ENCODE measurements at places on chromosomes 11 and 22.

DNA sequence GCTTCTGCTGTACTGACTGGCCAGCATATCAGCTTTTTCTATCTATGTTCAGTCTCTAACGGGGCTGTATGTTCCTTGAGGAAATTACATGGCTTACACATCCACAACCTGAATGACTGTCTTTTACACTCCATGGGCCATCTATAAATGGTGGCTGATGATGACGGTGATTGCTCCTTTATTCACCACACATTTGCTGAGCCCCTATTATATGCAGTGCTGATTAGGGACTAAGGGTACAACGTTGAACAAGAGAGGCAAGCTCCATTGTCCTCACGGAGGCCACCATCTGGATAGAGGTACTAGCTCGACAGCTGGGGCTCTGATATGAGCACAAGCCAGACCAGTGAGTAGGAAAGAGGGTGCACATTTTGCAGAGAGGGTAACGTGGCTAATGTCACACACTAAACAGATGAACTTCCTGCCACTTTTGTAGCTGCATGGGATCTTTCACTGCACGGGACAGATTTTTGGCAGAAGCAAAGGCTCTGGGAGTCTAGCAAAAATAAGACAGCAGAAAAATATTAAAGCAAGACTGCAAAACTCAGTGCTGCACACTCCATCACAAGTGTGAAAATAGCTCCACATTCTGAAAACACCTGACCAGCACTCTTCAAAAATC, 30.6 kb downstream of the DRD2 start:
- no peak for DNase-seq

DNA sequence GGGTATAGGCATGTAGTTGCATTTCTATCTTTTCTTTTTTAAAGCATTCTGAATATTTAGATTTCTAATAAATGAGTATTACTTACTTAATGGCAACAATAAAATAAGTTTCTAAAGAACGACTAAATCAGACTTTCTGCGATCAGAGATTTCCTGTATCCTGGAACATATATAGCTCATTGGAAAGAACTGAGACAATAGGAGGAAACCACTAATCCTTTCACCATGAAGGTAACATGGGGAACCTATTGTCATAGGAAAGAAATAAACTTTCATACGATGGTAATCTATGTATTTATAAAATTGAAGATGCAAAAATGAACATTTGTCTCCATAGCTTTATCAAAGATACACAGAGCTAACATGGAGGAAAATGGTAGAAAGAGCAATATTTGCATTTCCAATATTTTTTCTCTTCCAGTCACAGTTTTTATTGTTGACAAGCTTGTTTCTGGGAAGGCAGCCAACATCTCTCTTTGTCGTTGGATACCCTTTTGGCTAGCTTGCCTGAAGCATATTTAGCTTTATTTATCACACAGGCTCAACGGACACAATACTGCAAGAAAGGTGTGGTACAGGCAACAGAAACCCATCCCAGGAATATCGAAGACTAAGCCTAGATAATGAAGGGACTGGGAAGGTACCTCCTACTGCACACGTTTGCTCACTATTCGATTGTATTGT, 293.3 kb upstream of the MPPED2 start:
- peak; percentile 73 for DNase-seq

- DNase-seq: no peak
Observed at GRCh38 chr11:98679673-98680072, 341.1 kb upstream of the CNTN5 start.

DNA sequence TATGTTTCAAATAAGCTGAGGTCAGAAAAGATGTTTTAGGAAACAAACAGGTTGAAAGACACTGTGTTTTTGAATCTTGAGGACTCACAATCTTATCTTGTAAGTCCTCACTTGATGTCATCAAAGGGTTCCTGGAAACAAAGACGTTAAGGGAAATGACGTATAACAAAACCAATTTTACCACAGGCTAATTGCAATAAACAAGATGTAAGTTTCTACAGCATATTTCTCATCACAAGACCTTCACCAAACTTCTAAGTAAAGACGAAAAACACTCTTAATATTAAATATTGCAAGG, 433.5 kb upstream of the FAT3 start:
- no peak for DNase-seq

DNA sequence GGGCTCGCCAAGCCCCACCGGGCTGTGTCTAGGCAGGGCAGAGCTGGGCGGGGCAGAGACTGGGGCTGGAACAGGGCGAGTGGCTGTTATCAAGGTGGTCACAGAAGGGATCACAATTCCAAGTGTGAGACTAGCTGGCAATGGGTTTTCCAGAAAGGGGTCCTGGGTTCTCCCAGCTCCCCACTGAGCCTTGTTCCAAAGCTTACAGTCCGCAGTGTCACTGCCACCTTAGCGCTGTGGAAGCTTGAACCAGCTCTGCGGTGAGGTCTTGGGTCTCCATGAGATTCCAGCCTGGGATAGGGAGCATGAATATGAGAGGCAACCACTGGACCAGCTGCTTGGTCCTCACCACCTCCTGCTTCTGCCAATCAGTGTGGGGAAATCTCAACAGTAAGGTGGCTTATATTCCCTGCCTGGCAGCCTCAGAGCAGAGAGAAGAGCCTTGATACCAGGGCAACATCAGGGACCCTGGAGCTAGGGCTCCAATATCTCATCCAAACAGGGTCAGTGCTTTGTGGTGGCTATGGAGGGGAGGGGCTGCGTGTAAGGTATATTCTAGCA, 831 bp downstream of the CD44 start:
- DNase-seq: peak; percentile 77

- no peak for DNase-seq
Observed at GRCh38 chr11:46435679-46436078, 44.1 kb upstream of the CHRM4 start.

GRCh38 chr11:75170516-75171201, 19.8 kb downstream of the SLCO2B1 start:
- no peak for DNase-seq

- DNase-seq: no peak
Observed at GRCh38 chr11:2447951-2448650, 3.3 kb downstream of the KCNQ1 start.

GRCh38 chr22:44884968-44885805, 124.6 kb downstream of the PHF21B start:
- DNase-seq: peak; percentile 59

DNA sequence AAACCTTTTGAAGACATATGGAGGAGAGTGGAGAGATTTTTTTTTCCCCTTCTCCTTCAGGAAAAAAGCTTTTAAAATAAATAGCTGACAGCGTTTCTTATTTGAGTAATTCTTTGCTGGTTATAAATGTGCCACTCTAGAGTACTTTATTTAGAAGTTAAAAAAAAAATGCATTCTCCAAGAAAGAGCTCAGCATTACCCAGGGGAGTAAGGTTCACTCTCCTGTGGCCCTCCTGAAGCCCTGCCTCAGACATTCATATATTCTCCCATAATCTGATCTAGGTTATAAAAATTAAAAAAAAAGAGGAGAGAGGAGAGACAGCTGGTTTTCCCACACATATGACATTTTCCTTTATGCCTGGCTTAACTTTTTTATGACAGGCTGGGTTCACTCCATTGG, 545.2 kb upstream of the CADM1 start:
- no peak for DNase-seq

DNA sequence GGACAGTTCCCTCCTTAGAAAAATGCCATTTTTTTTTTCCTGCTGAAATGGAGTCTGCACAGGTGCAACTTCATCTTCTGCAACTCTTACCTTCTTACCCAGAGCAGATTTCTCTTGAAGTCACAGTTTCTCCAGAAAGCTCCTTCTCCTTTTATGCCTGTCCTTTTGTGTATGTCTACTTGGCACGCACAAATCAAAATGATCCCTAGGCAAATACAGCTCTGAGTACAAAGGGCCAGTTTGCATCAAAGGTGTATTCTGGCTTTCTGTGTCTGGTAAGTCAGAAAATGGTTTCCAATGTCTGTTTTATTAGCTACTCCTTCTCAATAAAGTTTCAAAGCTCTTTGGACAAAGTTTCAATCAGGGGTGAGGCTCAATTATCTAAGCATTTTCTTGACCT, 2.5 kb downstream of the CLDN25 start:
- no peak for DNase-seq

- no peak for DNase-seq
Observed at GRCh38 chr22:24417200-24417599, 10.2 kb upstream of the ADORA2A start.

- DNase-seq: peak; percentile 90
Observed at GRCh38 chr11:69700278-69701140, 3.3 kb downstream of the FGF19 start.

GRCh38 chr11:101555366-101555765, 28.4 kb downstream of the TRPC6 start:
- no peak for DNase-seq

DNA sequence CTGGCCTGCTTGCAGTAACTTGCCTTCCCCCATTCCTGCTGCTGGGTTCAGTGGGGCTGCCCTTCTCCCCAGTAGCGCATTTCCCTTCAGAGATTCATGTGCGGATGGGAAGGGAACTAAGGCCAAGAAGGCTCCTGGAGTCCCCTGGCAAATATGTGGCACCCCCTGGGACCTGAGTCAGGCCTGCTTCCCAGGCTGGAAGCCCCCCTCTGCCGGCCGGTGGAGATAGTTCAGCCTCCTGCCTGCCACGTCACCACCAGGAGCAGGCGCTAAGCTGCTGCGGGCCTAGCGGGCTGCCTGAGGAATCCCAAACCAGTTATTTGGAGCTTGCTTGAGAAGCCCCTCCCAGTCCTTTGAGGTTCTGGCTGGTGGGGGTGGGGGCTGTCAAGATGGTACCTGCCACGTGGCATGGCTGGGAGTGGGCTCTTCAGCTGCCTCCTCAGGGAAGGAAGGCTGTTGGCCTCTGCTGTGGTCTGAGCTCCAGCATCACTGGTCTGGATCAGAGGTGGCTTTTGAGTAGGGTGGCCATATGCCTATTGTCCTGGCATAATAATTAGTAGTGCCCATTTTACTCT, 2.0 kb downstream of the SERPINH1 start:
- DNase-seq: peak; percentile 93

DNA sequence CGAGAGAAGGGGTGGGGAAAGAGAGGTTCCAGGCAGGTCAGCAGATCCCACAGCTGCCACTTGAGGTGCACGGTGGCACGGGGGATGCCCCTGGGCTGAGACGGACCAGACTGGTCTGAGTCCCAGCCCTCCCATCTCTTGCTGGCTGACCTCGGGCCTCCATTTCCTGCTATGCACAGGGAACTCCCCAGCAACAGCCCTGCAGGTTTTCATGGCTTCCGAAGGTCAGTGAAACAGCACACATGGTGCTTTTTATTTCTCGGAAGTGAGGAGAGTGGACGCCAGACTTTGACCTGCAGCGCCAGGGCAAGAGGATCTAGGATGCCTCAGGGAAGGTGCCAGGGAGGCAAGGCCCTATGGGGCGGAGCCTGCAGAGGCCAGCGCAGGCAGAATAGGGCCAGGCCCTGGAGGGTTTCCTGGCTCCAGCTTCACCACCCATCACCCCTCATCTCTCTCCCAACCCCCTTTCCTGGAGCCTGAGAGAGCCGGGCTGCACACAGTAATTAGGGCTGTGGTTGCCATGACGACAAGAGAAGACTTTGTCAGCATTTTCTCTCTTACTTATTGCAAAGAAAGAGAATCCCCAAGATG, 29.5 kb downstream of the SLC22A12 start:
- DNase-seq: peak; percentile 35

GRCh38 chr11:82718821-82719220, 14.8 kb downstream of the FAM181B start:
- no peak for DNase-seq

GRCh38 chr11:16812274-16812673, 73.8 kb downstream of the C11orf58 start:
- DNase-seq: peak; percentile 44

GRCh38 chr22:27799827-27800249, 1.7 kb downstream of the MN1 start:
- peak; percentile 77 for DNase-seq

GRCh38 chr11:73234471-73235181, 16.5 kb downstream of the P2RY2 start:
- DNase-seq: no peak

DNA sequence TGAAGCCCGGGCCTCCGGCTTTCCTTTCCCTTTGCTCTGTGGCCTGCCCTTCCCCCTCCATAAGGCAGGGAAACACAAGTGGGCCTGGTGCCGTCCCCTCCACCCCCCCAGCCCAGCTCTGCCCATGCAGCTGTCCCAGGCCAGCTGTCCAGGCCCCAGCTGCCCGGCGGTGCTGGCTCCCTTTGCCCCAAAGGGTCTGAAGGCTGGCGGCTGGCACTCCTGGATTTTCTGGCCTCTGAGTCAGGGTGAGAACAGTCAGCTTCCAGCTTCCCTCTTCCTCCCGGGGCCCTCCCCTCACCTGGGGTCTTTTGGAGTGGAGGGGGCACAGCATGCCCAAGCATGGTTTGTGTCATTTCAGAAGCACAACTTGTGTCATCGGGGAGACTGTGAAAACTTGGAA, 27.8 kb downstream of the CD82 start:
- no peak for DNase-seq

- DNase-seq: peak; percentile 31
Observed at GRCh38 chr11:65454311-65454695, 31.7 kb downstream of the NEAT1 start.

DNA sequence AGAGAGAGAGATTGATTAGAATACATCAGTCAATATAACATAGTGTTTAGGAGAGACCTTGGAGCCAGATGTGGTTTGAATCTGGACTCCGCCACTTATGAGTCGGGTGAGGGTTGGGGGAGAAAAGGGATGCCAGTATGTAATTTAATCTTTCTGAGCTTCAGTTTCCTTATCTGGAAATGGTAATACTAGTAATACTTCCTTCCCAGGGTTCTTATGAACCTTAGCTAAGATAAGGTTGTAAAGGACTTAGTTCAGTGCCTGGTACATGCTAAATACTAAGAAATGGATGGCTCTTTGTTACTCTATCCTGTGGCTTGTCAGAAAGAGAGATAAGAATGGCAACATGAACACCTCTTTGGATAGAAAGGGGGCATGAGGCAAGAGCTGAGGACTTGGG, 226.1 kb upstream of the NARS2 start:
- DNase-seq: no peak
